Smooth muscle cell of the pulmonary artery (primary cell): ENCODE measurements at places on chromosomes 13 and 19. TPM values are rescaled to one million over a fixed set of nuclear protein-coding genes. Genes with fewer than 3 reads are reported as not detected.

The RRAS gene
- 82.1 and 88.7 TPM in 2 replicates for total RNA-seq

The PRTN3 gene
- total RNA-seq, result 0.07 TPM in 1 of 2 replicates, not detected in the other

The IGSF23 gene
- total RNA-seq, result not detected in 2 replicates

The DOCK6 gene
- total RNA-seq, result 26.1 and 43.8 TPM in 2 replicates

The LYL1 gene
- 0.91 and 1.3 TPM in 2 replicates for total RNA-seq

The GPR12 gene
- total RNA-seq, result not detected in 2 replicates

The CABP5 gene
- total RNA-seq, result not detected in 2 replicates

The CRLF1 gene
- total RNA-seq, result 68.1 and 189 TPM in 2 replicates

The ZSCAN5A gene
- 5.2 and 8.9 TPM in 2 replicates for total RNA-seq

The KIR2DL3 gene
- not detected in 2 replicates for total RNA-seq

The TECR gene
- 26.3 and 28.5 TPM in 2 replicates for total RNA-seq

The SAE1 gene
- total RNA-seq, result 82.1 and 93.9 TPM in 2 replicates

The KLF5 gene
- 0.98 and 3.5 TPM in 2 replicates for total RNA-seq

The SHISA7 gene
- not detected in 2 replicates for total RNA-seq

The LILRB4 gene
- total RNA-seq, result not detected in 2 replicates

The PLPPR2 gene
- total RNA-seq, result 31.2 and 34.9 TPM in 2 replicates

The TNFAIP8L1 gene
- 2.0 and 2.1 TPM in 2 replicates for total RNA-seq

The ACTMAP gene
- total RNA-seq, result 1.8 and 2.9 TPM in 2 replicates

The CYP2F1 gene
- not detected in 2 replicates for total RNA-seq

The CYSLTR2 gene
- 0.17 and 1.5 TPM in 2 replicates for total RNA-seq

The RFX1 gene
- total RNA-seq, result 6.6 and 8.0 TPM in 2 replicates

The ZNF69 gene
- 5.2 and 7.1 TPM in 2 replicates for total RNA-seq

The OR7D2 gene
- not detected in 2 replicates for total RNA-seq

The PSG2 gene
- total RNA-seq, result 0.13 and 0.73 TPM in 2 replicates

The GET3 gene
- 61.8 and 67.5 TPM in 2 replicates for total RNA-seq

The KCNRG gene
- total RNA-seq, result 5.1 TPM in 2 replicates

The VPS36 gene
- total RNA-seq, result 22.2 and 26.9 TPM in 2 replicates

The GPR183 gene
- total RNA-seq, result 0.07 and 0.13 TPM in 2 replicates

The TUBA3C gene
- total RNA-seq, result not detected in 2 replicates

The PCDH17 gene
- total RNA-seq, result 0.26 and 2.7 TPM in 2 replicates

The FBXO17 gene
- total RNA-seq, result 27.2 and 43.7 TPM in 2 replicates

The NLRP7 gene
- total RNA-seq, result not detected in 2 replicates

The GAPDHS gene
- total RNA-seq, result not detected in 2 replicates

The TSHZ3 gene
- 9.0 and 14.7 TPM in 2 replicates for total RNA-seq

The ACP5 gene
- 2.4 TPM in 2 replicates for total RNA-seq

The TMEM272 gene
- total RNA-seq, result not detected in 2 replicates

The COX7A1 gene
- total RNA-seq, result 13.2 and 34.2 TPM in 2 replicates

The NCR1 gene
- total RNA-seq, result not detected in 2 replicates

The FFAR3 gene
- total RNA-seq, result not detected in 2 replicates

The ATP1A3 gene
- total RNA-seq, result 0.13 TPM in 1 of 2 replicates, not detected in the other

The FAAP24 gene
- 0.98 and 1.1 TPM in 2 replicates for total RNA-seq

The RNF17 gene
- total RNA-seq, result 0.98 TPM in 1 of 2 replicates, not detected in the other

The BCAM gene
- 25.3 and 34.6 TPM in 2 replicates for total RNA-seq

The NUMBL gene
- 50.4 and 65.7 TPM in 2 replicates for total RNA-seq

The CRX gene
- total RNA-seq, result not detected in 2 replicates
